ENCODE measurements at places on chromosomes 6 and 20.

DNA sequence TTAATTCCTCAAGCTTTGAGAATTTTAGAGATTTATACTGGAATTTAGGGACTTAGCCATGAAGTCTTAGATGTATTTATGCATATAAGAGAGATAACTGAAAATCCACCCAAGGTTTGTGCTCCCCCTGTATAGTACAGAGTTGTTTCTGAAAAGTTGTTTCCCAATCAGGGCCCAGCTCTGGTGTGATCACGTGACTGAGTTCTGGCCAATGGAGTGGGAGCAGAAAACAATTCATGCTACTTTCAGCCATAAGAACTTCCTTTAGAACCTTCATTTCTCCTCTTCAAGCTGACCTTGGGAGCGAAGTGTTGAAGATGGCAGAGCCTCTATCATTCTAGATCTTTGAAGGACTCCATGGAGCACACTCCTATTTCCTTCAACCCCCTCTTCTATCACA is 151.0 kb downstream of the RCAN2 start:
- no peak for DNase-seq

- no peak for DNase-seq
These were observed 36.2 kb downstream of the CD40 start for GRCh38 chr20:46154305-46154704.

- no peak for DNase-seq
These were observed 140.1 kb downstream of the QKI start for GRCh38 chr6:163554663-163555062.

- no peak for DNase-seq
These were observed 976.1 kb upstream of the MAP3K7 start for GRCh38 chr6:91562955-91563354.

DNA sequence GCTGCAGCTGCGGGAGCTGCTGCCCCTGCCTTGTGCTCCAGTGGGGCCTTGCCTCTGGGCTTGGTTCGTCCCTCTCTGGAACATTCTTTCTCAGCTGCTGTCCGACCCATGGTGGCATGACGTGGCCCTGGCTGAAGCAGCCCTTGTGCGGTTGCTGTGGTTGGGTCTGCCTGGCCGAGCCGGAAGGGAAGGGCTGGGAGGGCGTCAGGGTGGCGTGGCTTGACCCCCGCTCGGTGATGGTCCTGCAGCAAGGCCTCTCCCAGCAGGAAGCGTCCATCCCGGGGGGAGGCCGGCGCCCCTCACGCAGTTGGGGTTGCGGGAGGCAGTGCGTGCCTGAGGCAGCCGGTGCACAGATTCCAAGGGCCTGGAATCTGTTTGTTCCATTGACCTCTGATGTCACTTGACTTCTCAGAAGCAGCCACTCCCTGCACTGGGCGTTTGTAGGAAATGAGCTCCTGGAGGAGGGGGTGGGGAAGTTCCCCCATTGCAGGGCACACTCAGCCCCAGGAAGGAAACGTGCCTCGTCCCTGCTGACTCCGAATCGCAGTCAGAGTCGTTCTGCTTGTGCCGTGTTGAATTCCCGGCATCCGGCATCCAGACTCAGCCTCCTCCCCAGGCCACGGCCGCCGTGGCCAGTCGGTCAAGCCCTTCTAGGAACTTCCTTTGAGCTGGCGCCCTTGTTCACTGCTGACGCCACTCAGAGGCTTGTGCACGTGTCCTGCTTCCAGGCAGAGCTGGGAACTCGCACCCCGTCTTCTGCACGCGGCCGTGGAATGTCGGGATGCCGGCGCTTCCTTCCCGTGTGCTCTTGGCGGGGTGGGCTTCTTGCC is 9.7 kb upstream of the TNFRSF6B start:
- DNase-seq = no peak

GRCh38 chr6:129679758-129680157 is 30.2 kb downstream of the ARHGAP18 start:
- no peak for DNase-seq

- DNase-seq = no peak
These were observed 51.6 kb downstream of the RAMACL start for GRCh38 chr6:166534658-166535406.

GRCh38 chr6:113679051-113679450 is 178.1 kb upstream of the MARCKS start:
- no peak for DNase-seq

GRCh38 chr6:135774006-135774405 is 77.5 kb upstream of the PDE7B start:
- no peak for DNase-seq

GRCh38 chr6:74932232-74932888 is 273.5 kb downstream of the COL12A1 start:
- no peak for DNase-seq

GRCh38 chr20:36104244-36104643 is 50.3 kb upstream of the EPB41L1 start:
- DNase-seq = no peak

DNA sequence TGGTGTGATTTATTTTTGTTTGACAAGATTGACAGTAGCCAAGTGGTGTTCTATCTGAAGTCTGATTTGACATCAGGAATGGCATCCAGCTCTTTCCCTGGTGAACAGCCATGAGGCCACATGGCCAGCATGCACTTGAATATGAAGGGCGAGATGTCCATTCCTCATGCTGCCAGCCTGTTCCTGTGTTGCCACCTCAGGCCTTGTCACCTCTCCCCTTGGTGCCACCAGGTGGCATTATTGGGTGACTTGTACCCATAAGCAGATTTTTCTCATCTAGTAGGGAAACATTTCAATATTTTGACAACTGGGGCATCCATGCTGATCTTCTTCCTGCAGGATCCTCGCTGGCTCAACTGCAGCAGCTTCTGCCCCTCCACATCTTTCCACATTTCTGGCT is 199.1 kb downstream of the ERMARD start:
- no peak for DNase-seq

GRCh38 chr20:22929661-22930060 is 105.5 kb upstream of the SSTR4 start:
- no peak for DNase-seq

DNA sequence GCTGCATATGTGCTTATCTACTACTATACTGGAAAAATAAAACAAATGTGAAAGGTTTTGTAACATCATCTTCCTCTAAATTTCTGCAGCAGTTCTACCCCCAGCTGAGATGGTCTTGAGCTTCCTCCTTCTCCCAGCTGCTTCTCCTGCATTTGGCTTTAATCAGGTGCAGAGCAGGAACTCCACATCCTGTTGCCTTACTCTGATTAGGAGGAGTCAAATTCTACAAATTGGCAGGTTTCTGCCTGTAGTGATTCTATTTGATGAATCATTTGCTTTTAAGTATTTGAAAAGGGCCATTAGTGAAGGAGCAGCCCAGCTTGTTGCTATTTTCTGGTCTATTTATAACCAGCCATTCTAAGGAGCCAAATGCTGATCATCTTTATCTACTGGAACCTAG is 224.5 kb downstream of the GMDS start:
- DNase-seq = no peak

DNA sequence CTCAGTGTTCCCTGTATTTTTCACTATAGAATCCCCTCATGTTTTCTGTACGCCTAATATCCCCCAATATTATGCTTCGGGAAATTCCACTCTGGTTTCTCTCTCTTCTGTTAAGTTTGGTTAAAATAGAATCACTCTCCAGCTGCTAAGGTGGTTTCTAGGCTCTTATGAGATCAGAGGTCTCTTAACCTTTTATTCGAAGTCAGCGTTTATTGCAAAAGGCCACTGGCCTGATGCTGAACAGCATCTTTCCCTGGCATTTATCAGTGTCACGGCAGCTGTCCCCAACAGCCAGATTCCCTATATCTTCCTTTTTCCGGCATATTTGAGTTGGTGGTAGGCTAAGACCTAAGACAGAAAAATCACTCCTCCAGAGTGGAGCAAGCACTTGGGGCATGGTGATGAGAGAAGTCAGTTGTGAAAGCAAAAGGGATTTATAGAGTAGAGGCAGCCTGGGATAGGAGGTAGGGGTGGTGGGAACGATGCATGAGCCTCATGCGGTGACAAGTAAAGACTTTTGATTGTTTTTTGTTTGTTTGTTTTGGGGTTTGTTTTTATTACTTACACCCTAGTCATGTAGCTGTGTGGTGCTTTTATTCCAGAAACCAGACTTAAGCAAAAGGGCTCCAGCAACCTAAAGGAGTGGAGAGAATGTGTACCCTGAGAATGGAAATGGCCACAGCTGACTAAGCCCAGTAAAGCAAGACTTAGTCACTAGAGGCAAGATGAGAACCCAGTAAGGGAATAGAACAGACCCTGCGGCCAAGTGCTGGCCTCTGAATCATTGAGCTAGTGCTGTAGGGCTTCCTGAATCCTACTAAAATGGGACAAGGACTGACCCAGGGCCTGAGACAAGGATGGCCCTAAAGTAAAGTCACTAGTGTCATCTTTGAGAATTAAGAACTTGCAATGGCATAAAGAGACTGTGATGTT is 233.0 kb upstream of the PRND start:
- DNase-seq = no peak

- no peak for DNase-seq
These were observed 78.3 kb upstream of the SRSF6 start for GRCh38 chr20:43379239-43379917.

DNA sequence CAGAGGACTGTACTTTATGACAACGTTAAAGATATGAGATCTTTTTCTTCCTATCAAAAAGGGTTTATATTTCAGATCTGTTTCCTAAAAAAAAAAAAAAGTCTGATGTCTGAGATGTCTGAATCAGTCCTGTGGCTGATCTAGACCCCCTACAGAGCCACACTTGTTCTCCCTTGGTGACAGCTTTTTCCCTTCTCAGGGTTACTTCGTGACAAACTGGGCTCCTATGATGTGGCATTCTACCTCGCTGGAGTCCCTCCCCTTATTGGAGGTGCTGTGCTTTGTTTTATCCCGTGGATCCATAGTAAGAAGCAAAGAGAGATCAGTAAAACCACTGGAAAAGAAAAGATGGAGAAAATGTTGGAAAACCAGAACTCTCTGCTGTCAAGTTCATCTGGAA is 134.5 kb downstream of the SLC16A10 start:
- DNase-seq = no peak

DNA sequence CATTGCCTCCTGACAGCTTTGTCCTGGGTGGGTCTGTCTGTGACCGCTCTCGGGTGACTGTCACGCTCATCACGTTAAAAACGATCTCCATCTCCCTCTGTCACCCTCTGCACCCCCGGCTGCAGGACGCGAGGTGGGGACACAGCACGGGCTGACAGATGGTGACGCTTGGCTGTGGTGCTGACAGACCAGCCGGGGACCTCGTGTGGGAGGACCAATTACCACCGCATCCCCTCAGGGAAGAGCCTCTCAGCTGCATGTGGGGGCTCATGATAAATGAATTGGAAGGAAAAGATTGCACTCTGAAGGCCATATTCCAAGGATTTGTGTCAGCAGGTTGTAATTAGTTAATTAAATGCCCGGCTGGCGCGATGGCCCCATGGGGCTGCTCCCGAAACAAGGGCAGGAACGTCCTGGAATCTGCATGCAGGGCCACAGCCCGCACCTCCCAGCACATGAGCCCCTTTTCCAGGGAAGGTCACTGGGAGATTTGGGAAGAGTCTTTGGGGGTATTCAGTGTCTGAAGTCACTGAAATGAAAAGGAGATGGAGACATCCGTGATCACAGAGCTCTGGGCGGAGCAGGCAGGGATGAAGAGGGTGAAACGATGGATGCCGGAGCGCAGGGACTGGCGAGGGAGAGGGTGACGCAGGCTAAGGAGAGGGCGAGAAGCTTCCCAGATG is 87.1 kb downstream of the ERMARD start:
- peak; percentile 14 for DNase-seq

GRCh38 chr6:36967757-36968156 is 13.2 kb downstream of the PI16 start:
- no peak for DNase-seq

GRCh38 chr6:128186729-128187128 is 285.9 kb upstream of the THEMIS start:
- DNase-seq = no peak

All from C1 segment of cervical spinal cord (tissue), 14 donors.